ENCODE measurements at places on chromosomes 1 and 21.
A peak's percentile ranks its signal among the peaks of the same experiment; 100 is the strongest.

DNA sequence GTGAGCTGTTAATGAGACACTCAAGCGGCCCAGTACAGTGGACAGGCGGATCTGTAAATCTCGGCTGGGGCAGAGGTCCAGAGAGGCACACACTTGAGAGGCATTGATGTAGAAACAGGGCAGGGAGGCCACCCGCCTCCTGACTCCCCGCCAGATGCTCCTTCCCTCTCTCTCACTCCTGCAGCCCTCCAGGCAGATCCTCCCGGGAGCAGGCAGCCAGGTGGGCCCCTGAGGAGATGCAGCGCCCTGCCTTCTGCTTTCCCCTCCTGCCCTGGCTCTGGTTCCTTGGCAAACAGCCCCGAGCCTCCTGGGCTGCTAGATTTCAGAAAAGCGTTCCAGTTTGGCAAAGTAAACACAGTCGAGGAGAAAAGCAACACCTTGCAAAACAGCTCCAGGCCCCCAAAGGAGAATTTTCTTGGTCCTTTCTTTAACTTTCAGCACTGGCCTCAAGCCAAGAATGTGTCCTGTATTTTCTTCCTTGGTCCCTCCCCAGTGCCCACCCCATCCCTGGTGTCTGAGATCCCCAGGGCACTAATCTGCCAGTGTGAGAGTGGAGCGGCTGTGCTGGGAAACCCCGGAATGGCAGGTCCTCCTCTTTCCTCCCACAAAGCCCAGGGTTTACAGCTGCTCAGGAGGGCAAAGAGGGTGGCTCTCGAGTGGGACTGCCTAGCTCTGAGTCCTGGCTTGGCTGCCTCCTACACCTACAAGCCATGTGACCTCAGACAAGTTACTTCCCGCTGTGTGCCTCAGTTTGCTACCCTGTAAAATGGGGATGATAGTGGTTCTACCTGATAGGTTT, 29.4 kb upstream of the IFNLR1 start:
- DNase-seq, result no peak

- DNase-seq, result no peak
Measured at GRCh38 chr1:198741744-198742143, 102.9 kb downstream of the PTPRC start.

DNA sequence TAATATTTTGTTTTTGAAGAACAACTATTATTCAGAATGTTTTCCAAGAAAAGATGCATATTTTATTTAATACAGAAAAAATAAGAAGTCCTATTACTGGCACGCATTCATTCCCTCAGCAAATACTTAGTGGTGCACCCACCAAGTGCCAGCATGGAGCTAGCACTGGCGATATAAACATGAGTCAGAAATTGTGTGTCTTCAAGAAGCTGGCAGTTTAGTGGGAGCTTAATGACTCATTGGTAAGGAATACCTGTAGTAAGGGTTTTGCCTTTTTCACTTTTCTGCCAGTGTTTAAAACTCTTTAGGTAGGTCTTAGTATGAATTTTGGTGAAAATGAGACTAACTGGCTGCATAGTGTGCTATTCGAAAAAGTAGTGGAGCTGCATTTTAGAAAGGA, 6.3 kb downstream of the MAGI3 start:
- no peak for DNase-seq

GRCh38 chr1:80310703-80311245, 1304.2 kb upstream of the ADGRL4 start:
- DNase-seq, result no peak

DNA sequence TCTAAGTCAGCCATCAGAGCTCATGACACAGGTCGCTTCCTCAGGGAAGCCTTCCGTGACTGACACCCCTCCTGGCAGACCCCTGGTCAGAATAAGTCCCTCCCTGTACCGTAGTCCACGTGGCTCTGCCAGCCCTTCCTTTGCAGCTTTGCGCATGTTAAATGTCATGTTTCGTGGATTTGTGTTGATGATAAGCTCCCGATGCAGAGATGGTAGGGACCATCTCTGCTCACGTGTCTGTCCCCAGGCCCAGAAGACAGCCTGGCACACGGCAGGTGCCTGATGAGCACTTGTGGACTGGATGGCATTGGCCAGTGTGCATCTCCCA, 75.9 kb downstream of the DHRS3 start:
- no peak for DNase-seq

- DNase-seq, result no peak
Measured at GRCh38 chr1:98949166-98949565, 55.5 kb downstream of the PLPPR5 start.

GRCh38 chr1:235024711-235025421, 103.8 kb downstream of the TOMM20 start:
- DNase-seq, result no peak

GRCh38 chr1:23402286-23403037, 22.1 kb downstream of the TCEA3 start:
- no peak for DNase-seq

GRCh38 chr1:171985639-171986038, 144.3 kb downstream of the DNM3 start:
- DNase-seq, result no peak

DNA sequence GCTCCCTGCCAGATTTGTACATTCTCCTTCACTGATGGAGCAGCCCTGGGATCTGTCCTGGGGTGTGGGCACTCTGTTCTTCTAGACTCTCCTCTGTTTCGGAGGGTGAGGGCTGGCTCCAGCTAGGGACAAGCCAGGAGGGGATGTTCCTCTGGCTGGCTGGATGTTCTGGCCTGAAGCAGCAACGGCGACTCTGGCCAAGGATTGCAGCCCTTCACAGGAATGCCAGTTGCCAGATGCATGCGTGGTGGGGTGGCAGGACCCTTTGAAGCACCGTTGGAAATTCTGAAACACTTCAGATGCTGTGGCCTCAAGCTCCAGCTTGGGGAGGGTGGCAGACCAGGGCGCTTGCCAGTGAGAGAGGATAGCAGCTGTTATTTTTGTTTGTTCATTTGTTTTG, 210.9 kb downstream of the TRABD2B start:
- no peak for DNase-seq

- no peak for DNase-seq
Measured at GRCh38 chr1:62247391-62248168, 52.9 kb downstream of the L1TD1 start.

GRCh38 chr1:16235944-16236510, 956 bp downstream of the CPLANE2 start:
- no peak for DNase-seq

DNA sequence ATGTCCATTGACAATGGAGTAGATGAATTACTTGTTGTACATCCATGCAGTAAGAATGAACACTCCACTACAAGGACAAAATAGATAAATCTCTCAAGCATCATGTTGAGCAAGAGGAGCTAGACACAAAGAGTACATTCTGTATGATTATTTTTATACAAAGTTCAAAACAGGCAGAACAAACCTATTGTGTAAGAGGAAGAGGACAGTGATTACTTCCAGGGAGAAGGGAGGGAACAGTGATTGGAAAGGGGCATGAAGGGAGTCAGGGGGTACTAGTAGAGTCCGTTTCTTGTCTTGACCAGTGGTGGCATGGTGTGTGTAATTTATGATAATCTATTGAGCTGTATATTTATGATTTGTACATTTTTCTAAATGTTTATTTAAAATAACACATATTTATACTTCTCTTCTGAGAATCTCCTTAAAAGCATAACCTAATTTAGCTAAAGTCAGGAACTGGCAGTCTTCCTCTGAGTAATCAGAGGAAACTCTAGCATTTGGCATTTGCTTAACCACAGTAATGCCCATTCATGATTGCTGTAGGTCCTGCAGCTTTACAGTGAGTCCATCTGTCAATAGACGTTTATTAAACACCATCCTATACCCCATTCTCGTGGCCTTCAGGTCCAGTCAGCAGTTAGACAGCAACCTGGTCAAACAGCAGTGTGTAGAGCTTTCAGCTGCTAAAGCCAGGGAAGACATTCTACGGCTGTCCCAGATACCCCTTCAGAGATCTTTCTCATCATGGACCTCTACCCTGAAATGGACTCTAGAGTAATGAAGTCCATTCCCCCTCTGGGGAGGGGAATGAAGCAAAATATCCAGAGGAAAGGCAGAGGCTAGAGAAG, 114.1 kb upstream of the GALNT2 start:
- no peak for DNase-seq

DNA sequence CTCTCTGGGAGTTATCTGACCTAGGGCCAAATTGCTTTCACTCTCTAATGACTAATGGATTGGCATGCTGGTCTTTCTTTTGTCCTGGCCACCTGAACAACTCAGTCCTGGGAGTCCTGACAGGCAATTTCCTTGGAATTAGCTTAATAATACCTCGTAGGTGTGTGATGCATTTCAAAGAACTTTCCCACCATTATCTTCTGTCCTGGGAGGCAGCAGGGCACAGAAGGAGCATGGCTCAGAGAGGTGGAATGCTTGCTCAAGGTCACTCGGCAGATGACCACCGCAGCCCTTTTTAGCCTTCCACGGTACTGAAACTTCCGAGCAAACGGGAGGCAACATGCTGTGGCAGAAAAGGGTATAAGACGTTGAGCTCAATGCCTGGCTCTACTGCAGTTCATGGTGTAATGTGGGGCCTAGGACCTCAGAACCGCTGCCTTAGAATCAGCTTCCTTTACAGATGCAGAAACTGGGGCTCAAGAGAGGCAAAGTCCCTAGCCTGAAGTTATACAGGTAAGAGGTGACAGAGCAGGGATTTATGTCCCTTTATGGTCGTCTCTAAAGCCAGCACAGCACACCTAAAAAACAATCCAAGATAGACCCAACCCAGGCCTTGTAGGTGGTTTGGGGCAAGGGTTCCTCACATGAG, 3.2 kb downstream of the ID3 start:
- DNase-seq, result no peak

DNA sequence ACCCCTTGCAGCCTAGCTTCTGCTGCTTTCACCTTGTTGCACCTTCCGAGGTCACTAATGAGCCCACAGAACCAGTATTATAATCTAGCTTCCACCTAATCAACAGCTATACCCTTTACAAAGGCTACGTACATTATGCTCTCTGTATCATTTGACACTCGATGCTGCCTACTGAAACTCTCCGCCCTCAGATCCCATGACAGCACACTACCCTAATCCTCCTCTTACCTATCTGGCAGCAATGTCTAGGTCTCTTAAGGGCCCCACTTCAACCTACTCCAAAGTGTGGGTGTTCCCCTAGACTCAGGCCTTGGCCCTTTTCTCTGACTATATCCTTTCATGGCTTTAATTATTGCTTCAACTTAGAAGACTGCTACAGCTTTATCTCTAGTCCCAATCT, 4.8 kb upstream of the MRPS21 start:
- no peak for DNase-seq

DNA sequence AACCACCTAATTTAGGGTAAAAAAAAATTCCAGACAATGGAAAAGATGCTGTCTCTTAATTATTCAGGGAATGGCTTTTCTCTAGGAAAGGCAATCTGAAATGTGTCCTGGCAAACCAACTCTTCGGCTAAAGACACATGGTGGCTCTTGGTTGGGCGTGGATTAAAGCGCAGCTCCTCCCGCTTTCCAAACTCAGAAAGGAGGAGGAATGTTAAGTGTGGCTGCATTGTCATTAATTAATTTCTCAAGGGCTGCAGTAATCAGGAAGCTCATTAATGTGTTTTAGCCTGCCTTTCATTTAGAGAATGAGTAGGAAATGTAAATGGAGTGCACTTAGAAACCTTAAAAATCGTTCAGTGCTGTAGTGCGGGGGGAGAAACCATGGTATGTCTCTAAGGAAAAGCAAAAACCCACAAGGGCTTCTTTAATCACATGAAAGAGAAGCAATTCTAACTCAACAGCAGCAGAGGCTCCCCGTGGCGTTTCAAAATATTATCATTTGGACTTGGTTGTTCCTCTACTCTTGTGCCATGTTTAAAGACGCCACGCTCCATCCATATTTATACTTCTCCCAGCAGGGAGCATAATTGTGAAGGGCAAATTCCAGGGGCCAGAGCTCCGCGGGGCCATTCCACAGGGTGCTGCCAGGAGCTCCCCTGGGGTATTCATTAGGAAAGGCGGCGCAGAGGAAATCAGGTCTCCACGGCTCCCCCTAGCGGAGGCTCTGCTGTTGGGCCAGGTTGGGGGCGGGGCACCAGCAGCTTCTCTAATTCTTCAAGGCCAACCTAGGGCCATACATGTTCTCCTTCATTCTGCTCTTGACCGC, 91.9 kb upstream of the SSX2IP start:
- DNase-seq, result peak; percentile 39

- DNase-seq, result no peak
Measured at GRCh38 chr1:5979536-5980313, 12.5 kb downstream of the NPHP4 start.

GRCh38 chr1:192489047-192489446, 86.5 kb upstream of the RGS1 start:
- no peak for DNase-seq

DNA sequence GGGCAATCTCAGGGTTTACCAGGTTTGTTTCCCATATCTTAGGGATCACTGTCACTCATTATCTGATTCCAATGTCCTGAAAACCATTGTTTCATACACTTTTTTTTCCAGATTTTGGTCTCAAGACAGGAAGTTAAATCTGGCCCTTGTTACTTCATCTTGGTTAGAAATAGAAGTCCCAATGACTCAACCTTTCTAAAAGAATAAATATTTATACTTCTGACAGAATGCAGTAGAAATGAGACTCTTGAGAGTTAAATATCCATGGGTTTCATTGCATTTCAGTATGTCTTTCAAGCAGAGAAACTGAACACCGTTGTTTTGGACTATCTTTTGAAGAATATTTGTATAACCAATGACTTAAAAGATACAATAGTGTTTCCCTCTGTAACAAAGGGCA, 19.8 kb upstream of the VCAM1 start:
- no peak for DNase-seq

- no peak for DNase-seq
Measured at GRCh38 chr1:182702826-182703524, 18.6 kb upstream of the RGS8 start.

GRCh38 chr1:168396940-168397684, 116.4 kb downstream of the TBX19 start:
- DNase-seq, result no peak

DNA sequence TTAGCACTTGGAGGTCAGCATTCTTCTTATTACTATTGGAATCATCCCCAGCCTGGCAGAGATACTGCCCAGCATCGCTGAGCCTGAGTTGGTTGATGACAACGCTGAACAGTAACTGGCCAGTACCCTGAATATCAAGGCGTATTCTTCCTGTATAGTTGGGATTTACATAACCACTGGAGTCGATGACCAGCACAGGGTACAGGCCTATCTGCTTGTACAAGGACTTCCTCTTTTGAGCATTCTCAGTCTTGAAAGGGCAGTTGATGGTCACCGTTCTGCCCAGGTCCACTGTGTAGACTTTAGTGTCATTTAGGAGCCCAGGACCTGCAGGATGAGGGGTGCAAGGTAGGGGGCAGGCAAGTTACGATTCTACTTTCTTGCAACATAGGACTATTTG, 8.8 kb downstream of the PIGR start:
- DNase-seq, result no peak

- no peak for DNase-seq
Measured at GRCh38 chr1:156135930-156136871, 17.2 kb upstream of the SEMA4A start.

- no peak for DNase-seq
Measured at GRCh38 chr1:20073256-20073655, 3.3 kb downstream of the PLA2G5 start.

GRCh38 chr1:67566803-67567377, 118.1 kb upstream of the GADD45A start:
- DNase-seq, result no peak

- no peak for DNase-seq
Measured at GRCh38 chr1:150973258-150973835, 1.3 kb downstream of the CERS2 start.
